Activated gamma-delta T cell treated with anti-CD3 and anti-CD28 coated beads, Interleukin-2, amount 50 U/mL, for 16 hours (primary cell): ENCODE measurements at places on chromosomes 3 and 15.

- no peak for DNase-seq
Observed at GRCh38 chr15:70424937-70425411, 327.3 kb upstream of the TLE3 start.

- DNase-seq: no peak
Observed at GRCh38 chr3:69328103-69328962, 57.6 kb downstream of the FRMD4B start.

GRCh38 chr15:33068007-33068481, 126.5 kb downstream of the FMN1 start:
- no peak for DNase-seq

GRCh38 chr3:55988905-55989304, 479.4 kb downstream of the ERC2 start:
- no peak for DNase-seq

- DNase-seq: no peak
Observed at GRCh38 chr15:68414206-68414555, 17.8 kb downstream of the ITGA11 start.

- no peak for DNase-seq
Observed at GRCh38 chr15:65373163-65373651, 4.6 kb downstream of the IGDCC3 start.

- no peak for DNase-seq
Observed at GRCh38 chr15:39602143-39602542, 21.3 kb downstream of the THBS1 start.

DNA sequence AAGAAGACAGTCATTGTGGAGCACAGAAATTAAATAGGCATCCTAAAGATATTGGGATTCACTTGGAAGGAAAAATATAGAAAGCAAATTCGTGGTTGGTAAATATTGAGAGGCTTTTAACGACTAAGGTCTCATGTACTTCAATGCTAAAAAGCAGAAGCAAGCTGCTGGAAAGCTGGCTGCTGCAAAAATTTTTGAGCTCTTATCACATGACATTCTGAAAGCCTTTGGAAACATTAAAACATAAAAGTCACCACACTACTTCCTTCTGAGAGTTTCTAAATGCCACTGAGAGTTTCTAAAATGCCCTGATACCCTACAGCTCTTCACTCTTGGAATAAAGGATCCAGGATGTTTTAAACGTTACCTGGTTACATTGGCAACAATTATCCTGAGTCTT, 39.0 kb upstream of the CBLB start:
- no peak for DNase-seq

- DNase-seq: no peak
Observed at GRCh38 chr15:52281085-52282035, 14.2 kb downstream of the MYO5C start.

GRCh38 chr15:45714590-45715488, 80.0 kb downstream of the SQOR start:
- no peak for DNase-seq

DNA sequence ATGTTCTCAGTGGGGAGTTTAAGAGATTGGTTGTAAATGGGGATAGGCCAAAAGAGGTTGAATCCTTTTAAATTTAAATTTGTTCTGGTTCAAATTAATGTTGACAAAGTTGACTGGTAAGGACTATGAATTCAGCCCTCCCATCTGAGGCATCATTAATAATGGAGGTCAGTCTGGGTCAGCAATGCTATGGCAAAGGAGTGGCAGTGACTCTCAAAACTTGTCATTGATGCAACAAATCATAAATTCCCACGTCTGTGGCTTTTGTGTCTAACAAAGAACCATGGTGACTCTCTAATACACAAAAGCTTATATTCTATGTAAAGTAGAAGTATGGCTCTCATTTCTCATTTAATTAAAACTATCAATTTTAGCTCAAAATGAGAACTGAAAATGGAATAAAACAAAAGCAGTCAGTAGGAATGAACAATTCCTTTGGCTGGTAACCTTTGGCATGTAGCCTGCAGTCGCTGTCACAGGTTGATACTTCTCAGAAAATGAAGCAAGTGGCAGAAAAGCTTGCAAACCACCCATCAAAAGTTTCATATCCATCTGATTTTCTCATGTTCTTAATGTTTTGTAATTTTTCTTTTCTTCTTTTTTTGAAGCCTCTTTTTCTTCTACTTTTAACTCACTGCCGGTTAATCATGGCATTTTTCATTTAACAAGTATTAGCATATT, 12.2 kb upstream of the ZBED2 start:
- DNase-seq: no peak

- no peak for DNase-seq
Observed at GRCh38 chr3:32198714-32199113, 39.8 kb upstream of the CMTM8 start.

DNA sequence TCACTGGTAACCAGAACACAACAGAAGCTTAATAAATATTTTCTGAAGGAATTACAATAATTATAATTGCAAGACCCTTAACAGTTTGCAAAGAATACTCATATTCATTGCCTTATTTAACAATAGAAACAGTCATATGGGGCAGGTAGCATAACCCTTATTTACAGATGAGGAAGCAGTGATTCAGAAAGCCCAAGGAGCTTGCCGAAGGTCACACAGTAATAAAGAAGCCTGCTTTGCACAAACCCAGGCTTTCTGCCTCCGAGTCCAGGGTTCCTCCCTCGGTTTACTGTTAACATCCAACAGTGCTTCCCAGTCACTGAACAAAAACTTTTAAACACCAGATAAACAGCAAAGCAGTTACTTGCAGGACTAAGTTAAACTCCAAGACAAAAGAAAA, 35.3 kb downstream of the SRGAP3 start:
- DNase-seq: no peak

- DNase-seq: no peak
Observed at GRCh38 chr3:172155897-172156585, 116.7 kb downstream of the FNDC3B start.
